ENCODE measurements at places on chromosomes 11 and 22.

- DNase-seq = no peak
Measured at GRCh38 chr11:113796663-113797259, 17.2 kb downstream of the CLDN25 start.

- no peak for DNase-seq
Measured at GRCh38 chr11:61811831-61812230, 5.0 kb downstream of the FADS1 start.

DNA sequence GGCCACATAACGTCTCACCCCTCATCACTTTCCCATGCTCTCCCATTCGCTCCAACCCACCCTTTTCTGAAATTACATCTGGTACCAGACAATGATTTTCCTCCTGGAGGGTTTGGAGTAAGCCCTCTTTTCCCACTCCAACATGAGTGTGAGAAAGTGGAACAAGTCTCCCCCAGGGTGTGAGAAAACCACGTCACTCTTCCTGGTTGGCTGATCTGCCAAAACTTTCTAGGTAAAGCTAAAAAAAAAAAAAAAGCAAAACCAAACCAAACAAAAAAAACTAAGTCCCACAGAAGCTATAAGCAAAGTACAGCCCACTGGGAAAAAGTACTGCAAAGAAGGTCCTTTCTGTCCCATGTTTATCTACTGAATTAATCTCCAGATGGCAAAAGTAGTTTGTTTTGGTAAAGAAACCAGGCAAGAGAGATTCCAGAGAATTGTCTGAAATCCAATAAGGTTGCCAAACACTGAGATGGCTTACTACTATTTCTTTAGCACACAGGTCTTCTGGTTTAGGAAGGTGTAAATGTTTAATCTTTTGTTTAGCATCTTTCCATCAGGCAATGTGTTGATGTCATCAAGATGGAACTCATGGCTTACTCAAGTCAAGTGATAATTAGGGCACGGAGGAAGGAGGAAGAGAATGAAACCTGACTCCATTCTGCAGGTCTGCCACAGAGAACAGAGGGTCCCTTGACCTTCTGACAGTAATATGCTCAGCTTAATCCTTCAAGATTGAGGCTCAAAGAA is 395.6 kb downstream of the LARGE1 start:
- no peak for DNase-seq

GRCh38 chr22:36816636-36817524 is at the start of gene PVALB:
TSS of gene PVALB (minus strand) at chr22:36817035. CDS start at chr22:36817005, 30 bp downstream.
- no peak for DNase-seq

DNA sequence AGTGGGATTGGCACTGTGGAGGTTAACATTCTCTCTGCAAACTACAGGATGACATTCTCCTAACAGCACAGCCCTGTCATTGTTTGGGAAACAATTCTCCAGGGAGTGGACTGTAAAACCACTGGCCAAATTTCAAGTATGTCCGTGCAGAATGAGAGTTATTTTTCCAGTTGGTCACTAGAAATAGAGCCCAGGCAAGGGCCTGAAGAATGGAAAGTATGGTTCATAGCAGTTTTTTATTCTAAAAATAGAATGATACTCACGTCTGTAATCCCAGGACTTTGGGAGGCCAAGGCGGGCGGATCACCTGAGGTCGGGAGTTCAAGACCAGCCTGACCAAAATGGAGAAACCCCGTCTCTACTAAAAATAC is 39.0 kb upstream of the CD44 start:
- DNase-seq = no peak

DNA sequence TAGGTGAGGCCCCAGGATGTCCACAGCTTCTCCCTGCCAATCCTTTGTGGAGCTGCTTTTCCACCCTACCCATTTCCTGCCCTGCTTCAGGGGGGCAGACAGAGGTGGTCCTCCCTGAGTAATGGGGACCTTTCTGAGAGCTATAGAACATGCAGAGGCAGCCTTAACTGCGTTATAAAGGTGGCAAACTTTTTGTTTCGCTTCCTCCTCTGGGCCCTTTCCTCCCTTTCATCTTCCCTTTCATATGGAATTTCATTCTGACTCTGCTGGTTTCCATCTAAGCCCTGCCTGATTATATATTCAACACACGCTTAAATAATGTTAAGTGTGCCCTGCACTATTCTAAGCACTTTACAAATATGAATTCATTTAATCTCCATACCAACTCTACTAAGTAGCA is 169.3 kb upstream of the E2F8 start:
- DNase-seq = no peak

GRCh38 chr22:29299136-29299900 is 7.1 kb upstream of the GAS2L1 start:
- no peak for DNase-seq

- DNase-seq = no peak
Measured at GRCh38 chr11:117888139-117888566, 11.7 kb upstream of the FXYD6 start.

DNA sequence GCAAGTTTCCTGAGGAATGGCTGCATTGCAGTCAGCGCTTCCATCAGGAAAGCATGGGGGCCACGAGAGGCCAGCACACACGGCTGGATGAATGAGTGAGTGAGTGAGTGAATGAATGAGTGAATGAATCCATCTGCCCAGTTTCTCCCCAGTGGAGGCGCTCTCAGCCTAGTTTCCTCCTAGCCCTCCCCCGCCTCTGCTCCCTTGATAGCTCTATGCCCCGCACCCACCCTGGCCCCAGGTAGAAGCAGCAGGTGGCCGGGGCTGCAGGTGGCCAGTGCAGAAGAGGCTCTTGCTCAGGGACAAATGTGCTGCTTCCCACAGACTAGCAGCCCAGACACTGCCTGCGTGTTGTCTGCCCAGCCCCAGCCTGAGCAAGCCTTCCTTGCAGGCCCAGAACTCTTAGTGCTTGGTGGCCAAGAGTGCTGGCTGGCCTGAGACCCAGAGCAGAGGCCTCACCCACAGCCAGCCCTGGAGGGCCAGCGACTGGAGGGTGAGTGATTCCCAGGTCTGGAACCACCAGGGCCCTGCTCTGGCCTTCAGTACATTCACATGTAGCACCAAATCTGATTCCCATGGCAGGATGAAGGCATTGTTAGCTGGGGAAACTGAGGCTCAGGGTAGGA is 31.1 kb upstream of the PDGFB start:
- DNase-seq = no peak

GRCh38 chr11:69640260-69640994 is 529 bp upstream of the CCND1 start:
- no peak for DNase-seq

DNA sequence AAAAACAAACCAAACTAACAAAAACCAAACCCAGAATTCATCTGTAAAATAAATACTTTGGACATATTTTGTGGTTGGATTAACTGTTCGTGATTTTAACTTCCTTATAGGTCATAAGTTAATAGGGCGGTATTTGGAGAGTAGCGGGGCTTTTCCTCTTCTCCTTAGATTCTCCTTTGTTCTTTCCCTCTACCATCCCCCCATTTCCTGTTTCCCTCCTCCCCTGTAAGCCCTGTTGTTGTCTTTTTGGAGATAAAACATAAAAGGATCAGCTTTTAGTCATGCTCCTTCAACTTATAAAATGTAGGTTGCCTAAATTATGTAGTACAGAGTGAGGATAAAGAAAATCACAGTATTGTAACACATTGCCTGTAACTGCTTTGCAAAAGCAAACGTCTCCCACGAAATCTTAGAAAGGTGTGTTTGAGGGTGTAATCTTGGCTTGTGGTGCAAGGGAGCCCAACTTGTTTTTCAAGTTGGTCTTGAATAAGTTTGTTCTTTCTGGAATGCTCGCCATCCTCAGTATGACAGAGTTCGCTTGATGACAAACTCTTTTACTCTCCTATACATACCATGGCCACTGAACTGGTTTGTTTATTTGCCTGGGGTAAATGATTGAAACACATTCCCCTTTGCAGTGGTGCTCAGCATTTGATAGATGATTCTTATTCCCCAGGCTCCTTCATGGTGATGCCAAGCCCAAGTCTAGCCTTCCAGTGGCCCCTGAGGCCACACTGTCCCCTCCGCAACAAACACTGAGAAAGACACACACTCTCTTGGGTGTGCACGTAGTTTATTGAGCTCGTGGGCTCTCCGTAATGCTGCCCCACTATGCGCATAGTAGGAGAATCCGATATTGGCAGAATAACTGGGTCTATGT is 49.4 kb downstream of the TEAD1 start:
- DNase-seq = no peak

DNA sequence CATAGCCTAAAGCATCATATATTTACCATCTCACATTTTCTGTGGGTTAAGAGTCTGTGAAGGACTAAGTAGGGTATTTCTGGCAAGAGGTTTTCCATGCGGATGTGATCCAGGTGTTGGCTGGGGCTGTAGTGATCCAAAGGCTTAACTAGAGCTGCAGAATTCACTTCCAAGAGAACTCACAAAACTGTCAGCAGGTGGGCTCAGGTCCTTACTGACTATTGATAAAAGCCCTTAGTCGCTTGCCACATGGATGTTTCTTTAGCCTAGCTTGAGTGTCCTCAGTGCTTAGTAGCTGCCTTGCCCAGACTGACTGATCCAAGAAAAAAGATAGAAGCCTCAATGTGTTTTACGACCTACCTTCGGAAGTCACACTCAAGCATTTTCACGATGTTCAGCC is 250.8 kb downstream of the CNTN5 start:
- DNase-seq = no peak

- no peak for DNase-seq
Measured at GRCh38 chr22:36775586-36775963, 344 bp downstream of the IFT27 start.

- no peak for DNase-seq
Measured at GRCh38 chr11:31812383-31813381, 1.6 kb upstream of the PAX6 start.

All from SIG-M5 (cell line).